ENCODE measurements at places on chromosomes 11 and 22. TPM values are rescaled to one million over a fixed set of nuclear protein-coding genes. Genes with fewer than 3 reads are reported as not detected.

CALCA gene
- total RNA-seq: not detected

DRAP1 gene
- total RNA-seq: 111 TPM

LRRC4C gene
- total RNA-seq: not detected

RANBP1 gene
- total RNA-seq: 205 TPM

OR5B21 gene
- 9.3 TPM for total RNA-seq

ART5 gene
- total RNA-seq: not detected

ATL3 gene
- total RNA-seq: 29.5 TPM

NCR3LG1 gene
- 38.6 TPM for total RNA-seq

RAG1 gene
- total RNA-seq: 0.34 TPM

TMEM86A gene
- 0.14 TPM for total RNA-seq

B4GALNT4 gene
- not detected for total RNA-seq

CTSF gene
- not detected for total RNA-seq

WT1 gene
- 0.69 TPM for total RNA-seq

OR5M8 gene
- not detected for total RNA-seq

VWA5A gene
- not detected for total RNA-seq

LMNTD2 gene
- total RNA-seq: 6.2 TPM

CCDC87 gene
- total RNA-seq: 0.22 TPM

ATP6V1E1 gene
- total RNA-seq: 91.6 TPM

MRGPRX3 gene
- not detected for total RNA-seq
